Eye (tissue), 1 donor: ENCODE measurements at places on chromosomes 6 and 20.

- no peak for DNase-seq
These were observed 42.4 kb downstream of the HFE start for GRCh38 chr6:26129656-26130055.

DNA sequence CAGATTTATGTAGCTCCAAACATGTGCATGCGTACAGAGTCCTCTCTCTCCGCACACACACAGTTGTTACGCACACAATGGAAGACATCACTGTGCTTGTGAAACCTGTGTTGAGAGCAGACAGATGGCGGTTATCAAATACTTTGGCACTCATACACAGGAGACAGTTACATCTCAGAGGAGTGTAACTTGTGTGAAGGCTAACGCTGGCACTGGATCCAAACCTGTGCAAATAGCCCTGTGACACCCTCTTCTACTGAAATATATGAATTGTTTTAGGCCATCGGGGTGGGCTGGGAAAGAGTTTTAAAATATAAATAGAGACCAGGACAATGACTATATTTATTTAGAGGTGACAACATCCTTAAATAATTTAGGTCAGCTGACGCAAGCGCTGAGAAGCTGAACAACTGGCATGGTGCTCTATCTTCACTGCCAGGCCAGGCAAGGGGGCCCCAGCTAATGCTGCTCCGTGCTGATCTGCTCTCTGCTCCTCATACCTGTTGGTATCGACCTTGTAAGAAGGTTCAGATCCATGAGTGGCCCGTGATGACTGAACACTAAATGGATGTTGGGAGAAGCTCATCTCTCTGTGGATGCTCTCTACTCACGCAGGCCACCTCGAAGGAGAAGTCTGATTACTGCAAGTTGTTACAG lies 69.4 kb downstream of the FOXC1 start:
- peak; percentile 32 for DNase-seq

DNA sequence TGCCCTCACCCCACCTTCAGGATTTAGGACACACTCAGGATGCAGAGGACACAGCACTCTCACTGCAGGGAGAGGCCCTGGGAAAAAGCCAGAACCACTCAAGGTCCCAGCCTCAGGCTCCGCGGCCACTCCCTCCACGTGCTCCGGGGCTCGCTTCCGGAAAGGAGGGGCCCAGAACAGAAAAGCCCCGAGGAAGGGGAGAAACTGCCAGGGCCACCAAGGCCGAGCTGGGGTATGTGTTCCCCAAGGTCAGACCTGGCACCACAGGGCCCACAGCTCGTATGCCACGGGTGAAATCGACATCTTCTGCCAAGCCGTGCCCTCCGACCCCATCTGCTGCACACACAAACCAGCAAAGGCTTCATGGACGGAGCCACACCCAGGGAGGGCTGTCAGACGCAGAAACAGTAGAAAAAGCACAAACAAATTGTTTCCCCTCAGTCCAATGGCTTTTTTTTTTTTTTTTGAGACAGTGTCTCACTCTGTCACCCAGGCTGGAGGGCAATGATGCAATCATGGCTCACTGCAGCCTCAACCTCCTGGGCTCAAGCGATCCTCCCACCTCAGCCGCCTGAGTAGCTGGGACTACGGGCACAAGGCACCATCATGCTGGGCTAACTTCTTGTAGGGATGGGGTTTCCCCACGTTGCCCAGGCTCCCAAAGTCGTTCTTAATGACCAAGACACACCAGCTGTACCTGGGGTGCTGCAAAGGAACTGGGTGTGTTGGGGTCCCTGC lies 33.4 kb downstream of the SLC2A4RG start:
- no peak for DNase-seq

GRCh38 chr20:51014797-51015722 lies 7.8 kb downstream of the KCNG1 start:
- peak; percentile 90 for DNase-seq

- DNase-seq = peak; percentile 14
These were observed 28.2 kb upstream of the ITCH start for GRCh38 chr20:34334654-34335407.

DNA sequence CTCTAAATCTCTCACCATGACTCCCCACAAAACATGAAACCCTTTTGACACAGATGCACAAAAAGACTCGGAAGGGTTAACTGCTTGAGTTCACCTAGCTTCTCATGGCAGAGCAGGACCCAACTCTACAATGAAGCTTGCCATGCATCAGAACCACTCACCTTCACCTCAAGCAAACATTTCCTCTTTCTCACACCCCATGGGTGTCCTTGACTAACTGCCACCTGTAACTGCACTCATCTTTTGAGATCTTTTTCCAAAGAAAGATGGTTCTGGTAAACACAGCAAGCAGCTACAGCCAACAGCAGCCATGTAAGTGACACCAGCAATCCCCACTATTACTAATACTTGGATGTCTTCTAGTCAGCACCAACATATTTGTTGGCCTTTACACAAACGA lies 76.5 kb downstream of the EFHC1 start:
- DNase-seq = no peak

DNA sequence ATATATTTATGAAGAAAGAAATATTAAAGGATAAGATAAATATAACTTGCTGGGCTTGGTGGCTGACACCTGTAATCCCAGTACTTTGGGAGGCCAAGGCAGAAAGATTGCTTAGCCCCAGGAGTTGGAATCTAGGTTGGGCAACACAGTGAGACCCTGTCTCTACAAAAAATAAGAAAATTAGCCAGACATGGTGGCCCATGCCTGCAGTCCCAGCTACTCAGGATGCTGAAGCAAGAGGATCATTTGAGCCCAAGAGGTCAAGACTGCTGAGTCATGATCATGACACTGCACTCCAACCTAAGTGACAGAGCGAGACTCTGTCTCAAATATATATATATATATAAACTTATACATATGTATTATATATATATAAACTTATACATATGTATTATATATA lies 164.0 kb downstream of the MRPL14 start:
- no peak for DNase-seq

- peak; percentile 89 for DNase-seq
These were observed 80.7 kb upstream of the TRAF3IP2 start for GRCh38 chr6:111686249-111686931.

DNA sequence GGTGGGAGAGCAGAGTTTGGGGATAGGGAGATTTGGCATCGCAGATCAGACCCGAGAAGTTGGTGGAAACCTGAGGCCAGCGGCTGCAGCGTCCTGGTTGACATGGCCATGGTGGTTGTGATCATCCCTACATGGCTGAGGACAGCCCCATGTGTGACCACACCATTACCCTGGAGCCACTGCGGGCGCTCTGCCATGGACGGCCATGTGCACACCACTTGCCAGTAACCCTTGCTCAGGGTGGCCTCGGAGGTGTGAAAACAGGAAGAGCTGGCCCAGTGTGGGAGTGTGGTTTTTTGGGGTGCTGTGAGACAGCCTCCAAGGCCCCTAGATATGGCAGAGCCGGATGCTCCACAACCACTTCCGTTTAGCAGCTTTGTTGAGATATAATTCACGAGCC lies 64.4 kb downstream of the TMEM242 start:
- no peak for DNase-seq

- DNase-seq = no peak
These were observed 566.4 kb upstream of the MAN1A1 start for GRCh38 chr6:119915971-119916370.

GRCh38 chr6:7624796-7625710 lies 35.1 kb downstream of the SNRNP48 start:
- peak; percentile 73 for DNase-seq

- no peak for DNase-seq
These were observed 292.2 kb downstream of the PREX1 start for GRCh38 chr20:48535556-48535955.

GRCh38 chr6:40427196-40427595 lies 160.0 kb downstream of the LRFN2 start:
- DNase-seq = no peak

DNA sequence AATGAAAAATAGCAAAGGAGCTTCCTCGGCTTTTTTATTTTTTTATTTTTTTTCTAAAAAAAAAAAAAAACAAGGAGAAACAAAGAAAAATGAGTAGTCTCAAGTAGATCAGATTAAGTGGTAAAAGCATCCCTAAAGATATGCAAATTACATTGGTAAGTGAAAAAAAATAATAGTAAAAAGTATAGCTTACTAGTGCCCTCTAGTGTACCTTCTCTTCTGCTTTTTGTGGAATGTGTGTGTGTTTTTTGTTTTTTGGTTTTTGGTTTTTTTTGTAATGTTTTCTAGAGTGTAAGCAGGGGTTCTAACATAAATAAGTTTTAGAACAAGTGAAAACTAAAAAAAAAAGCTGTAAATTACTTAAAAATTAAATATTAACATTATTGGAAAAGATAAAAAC lies 1062.0 kb downstream of the HACE1 start:
- DNase-seq = peak; percentile 32

- DNase-seq = no peak
These were observed 43.6 kb downstream of the ZDHHC14 start for GRCh38 chr6:157424491-157425020.

GRCh38 chr6:88236612-88237360 lies 70.6 kb upstream of the CNR1 start:
- no peak for DNase-seq

GRCh38 chr6:149508485-149508884 lies 23.7 kb upstream of the ZC3H12D start:
- DNase-seq = no peak

GRCh38 chr6:32969685-32970412 lies 1.5 kb downstream of the BRD2 start:
- peak; percentile 93 for DNase-seq

- DNase-seq = no peak
These were observed 301.8 kb upstream of the ID4 start for GRCh38 chr6:19535351-19535750.

DNA sequence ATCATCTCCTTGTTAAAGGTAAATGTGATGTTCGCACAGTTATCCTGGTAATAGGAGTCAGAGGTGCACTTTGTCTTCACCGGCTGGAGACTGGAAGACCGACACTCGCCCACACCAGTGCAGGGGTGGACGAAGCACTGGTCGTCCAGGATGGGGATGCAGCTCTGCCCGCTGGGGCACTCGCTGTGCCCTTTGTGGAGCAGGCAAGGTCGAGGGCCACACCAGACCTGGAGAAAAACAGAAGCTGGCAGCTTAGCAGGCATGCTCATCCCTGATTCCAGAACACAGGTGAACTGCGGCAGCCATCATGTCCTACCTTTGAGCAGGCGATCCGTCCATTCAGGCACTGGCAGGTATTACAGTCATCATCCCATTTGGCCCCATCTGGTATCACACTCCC lies 32.3 kb downstream of the JAG1 start:
- DNase-seq = no peak

DNA sequence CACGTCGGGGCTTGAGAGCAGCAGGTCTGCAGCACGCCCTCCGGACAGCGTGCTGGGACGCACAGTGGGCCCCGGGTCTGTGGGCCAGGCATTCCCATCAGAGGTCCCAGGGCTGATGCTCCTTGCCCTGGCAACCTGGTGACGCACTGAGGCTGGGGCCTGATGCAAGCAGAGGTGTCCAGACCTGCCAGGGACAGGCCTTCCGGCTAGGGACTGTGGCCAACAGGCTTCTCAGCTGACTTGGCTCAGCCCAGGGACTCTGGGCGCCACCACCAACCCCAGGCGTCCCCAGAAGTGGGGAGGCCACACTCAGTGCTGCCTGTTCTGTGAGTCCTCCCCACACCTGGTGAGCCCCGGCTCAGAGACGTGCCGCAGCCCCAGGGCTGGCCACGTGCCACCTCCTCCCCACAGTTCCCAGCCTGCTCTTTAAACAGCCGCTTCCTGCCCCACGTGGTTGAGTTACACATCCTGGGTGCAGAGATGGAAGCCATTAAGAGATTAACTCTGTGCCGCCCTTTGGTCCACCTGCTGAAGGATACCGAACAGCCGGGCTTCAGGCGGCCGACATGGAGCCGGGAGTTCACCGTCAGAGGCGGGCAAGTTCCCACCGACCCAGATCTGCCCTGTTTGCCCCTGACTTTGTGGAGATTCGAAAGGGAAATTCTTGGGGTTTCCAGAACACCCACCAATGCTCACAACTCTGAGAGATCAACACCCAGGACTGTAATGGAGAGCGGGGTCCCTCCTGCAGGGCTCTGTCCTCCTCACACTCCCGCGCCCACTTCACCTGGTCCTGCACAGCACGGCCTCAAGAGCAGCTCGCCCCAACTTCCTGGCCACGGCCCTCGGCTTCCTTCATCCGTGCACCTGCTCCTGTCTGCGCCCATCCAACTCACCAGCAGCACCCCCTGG lies 37.6 kb upstream of the ZBP1 start:
- DNase-seq = no peak

GRCh38 chr6:21753241-21754108 lies 159.9 kb downstream of the SOX4 start:
- peak; percentile 59 for DNase-seq

DNA sequence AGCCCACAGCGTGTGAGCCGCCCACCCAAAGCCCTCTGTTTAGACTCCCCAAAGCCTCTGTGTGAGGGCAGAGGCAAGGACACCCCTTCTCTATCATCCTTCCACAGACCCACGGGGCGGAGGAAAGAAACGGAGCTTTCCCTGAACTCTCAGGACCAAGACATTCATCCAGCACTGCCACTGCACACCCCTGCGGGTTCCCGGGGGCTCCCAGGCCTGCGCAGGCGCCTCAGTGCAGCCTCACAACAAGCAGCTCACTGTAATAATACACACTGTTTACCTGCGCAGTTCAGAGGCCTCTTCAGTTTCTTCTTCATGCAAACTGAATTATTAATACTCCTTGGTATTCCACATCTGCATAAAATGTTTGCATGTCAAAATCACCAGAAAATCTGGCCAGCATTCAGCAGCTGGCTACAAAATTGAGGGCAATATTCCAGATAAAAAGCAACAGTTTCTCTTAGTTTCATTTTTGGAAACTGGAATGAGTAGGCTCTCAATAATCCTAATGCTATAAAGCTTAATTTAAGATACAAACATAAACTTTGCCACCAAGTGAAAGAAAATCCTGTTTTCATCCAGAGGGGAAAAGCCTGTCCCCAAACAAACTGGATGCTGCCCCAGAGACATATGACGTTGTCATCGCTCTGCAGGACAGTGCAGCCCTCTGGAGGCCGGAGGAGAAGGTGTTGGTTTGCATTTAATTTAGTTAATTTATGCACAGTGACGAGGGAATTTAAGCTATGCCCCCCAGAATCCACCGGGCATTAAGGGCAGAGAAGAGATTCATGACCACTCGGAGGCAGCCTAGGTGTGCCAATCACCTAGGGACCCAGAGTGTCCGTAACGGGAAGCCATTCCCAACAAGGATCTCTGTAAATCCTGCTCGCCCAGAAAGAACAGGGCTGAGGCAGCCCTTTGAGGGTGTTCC lies 45.3 kb downstream of the NINL start:
- DNase-seq = peak; percentile 30

- DNase-seq = no peak
These were observed 4.9 kb upstream of the ZFP57 start for GRCh38 chr6:29685718-29686326.

- no peak for DNase-seq
These were observed 12.7 kb downstream of the SYNGAP1 start for GRCh38 chr6:33432546-33432945.

DNA sequence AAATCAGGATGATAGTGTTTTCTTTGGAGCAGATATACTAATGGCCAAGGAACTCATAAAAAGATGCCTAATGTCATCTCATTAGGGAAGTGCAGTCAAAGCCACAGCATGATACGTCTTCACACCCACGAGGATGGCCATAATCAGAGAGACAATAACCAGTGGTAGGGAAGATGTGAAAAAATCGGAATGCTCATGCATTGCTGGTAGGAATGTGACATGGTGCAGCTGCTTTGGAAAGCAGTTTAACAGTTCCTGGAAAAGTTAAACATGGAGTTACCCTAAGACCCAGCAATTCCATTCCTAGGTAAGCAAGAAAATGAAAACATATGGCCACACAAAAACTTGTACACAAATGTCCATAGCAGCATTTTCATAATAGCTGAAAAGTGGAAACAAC lies 29.9 kb downstream of the BCAS1 start:
- DNase-seq = no peak
